ENCODE measurements at places on chromosomes 5 and 9.

DNA sequence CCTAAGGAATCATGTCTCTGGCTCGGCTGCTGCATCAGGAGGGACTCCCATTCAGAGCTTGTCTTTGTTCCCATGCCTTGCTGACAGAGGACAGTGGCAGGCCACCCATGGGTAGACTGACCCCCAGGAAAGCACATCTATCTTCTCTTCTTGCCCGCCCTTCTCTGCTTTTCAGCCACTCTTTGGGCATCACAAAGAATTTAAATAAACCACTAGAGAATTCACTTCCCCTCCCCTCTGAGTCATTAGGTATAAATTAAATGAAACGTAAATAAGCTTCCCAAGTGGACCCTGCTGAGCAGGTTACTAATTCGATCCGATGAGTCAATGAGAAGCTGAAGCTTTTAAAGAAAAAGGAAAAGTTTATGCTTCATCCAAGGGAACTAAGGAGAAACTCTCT is 97.0 kb downstream of the DRD1 start:
- DNase-seq = no peak

GRCh38 chr5:68803881-68804319 is 289.9 kb upstream of the SLC30A5 start:
- DNase-seq = no peak

- no peak for DNase-seq
These were observed 665 bp downstream of the TCF7 start for GRCh38 chr5:134114886-134115805.

DNA sequence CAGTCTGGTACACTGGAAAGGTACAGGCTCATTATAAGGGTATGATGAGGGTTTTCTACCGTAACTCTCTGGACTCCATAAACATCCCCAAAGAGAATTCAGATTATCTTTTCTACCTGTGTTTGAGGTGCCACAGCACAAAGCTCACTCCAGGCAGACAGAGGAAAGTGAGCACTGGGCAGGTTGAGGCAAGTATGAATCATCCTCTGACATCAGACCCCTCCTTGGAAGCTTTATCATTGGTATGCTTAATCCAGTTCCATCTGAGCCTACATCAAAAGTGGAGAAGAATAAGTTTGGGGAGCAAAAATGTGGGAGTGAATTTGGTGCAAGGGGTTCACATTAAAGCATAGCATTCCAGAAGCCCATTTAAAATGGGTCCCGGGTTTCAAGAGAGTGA is 21.7 kb downstream of the C9orf152 start:
- no peak for DNase-seq

DNA sequence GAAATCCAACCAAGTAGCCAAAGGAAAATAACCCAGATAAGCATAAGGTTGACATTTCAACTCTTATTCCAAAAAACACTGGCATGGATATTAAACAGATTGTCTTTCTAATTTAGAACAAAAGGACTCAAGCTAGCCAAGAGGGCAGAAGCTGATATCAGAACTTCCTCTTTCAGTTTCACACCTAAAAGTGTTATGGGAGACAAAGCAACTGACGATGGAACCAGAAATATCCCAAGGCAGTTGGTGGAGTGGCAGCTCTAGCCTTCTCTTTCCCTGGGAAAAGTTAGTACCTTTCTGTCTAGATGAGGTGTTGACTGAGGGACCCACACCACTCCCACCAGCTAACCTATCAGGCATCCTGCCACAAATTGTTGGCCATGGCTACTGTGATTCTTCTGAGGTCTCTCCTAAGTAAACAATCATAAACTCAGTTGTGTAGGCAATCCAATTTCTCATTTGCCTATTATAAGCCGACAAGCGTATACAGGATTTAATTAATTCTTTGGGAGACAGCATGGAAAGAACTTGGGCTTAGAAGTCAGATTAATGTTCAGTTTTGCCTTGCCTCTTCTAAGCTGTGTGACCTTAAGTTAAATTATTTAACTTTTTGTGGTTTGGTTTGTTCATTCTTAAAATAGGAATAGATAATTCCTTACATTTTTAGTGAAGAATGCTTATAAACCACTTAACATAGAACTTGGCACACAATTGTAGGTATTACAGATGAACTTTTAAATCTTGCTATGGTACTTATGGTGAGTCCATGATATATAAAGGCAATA is 110.9 kb upstream of the ADAMTSL1 start:
- no peak for DNase-seq

DNA sequence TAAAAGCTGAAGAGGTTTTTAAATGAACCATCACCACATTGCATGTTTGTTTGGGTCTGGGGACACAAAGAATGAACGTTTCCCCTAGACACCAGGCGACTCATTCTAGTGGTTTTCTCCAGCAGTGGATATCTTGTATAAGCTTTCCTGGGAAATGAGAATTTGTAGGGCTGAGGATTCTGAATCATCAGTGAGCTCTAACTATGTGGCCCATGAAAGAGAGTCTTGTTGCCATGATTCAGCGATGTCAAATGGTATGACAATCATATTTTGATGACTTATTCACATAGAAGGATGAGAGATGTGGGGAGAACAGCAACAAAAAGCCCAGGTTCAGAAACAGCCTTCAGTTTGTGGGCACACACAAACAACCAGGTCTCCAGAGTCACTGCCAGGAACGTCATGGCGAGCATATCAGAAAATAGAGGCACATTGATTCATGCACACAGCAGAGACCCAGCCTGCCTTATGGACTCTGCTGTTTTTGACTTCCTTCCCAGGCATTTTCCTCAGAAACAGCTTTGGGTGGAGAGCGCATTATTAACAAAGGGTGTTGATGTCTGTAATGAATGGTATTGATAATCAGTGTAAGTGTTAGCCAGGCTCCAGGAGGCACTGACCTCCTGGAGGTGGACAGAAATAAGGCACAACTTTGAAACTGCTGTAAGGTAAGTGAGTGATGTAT is 13.3 kb downstream of the ZNF474 start:
- no peak for DNase-seq

GRCh38 chr5:14415024-14415697 is 166.4 kb upstream of the OTULINL start:
- DNase-seq = no peak

GRCh38 chr5:159456722-159457465 is 126.6 kb upstream of the IL12B start:
- DNase-seq = no peak

DNA sequence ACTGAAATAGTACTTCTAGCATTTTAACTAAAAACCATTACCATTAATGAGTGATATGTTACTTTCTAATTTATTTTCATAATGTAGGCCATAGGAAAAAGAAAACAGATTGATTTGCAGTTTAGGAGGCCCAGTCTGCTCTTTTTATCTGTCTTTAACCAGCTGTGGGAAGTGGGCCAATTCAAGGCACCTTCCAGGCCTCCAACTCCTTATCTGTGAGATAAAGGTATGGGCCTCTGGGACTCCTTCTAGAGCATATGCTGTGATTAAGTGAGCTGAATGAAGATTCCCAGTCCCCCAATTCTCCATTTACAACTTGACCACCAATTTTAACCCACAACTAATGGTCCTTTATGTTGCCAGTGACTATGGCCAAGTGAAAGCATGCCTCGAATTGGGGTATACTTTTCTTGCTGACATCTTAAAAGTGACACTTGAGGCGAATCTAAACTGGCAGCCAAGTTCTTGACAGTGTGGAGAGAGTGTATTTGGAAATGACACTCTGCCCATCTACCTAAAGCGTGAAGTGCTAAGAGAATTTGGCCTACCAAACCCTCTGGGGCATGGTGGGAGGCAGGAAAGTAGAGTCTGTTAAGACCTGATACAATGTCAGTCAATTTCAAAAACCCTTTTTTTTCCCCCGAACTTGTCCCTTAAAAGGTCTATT is 88.3 kb downstream of the PIK3R1 start:
- DNase-seq = no peak

Data from breast epithelium (tissue), 4 donors.